ENCODE measurements at places on chromosomes 3 and 15.

DNA sequence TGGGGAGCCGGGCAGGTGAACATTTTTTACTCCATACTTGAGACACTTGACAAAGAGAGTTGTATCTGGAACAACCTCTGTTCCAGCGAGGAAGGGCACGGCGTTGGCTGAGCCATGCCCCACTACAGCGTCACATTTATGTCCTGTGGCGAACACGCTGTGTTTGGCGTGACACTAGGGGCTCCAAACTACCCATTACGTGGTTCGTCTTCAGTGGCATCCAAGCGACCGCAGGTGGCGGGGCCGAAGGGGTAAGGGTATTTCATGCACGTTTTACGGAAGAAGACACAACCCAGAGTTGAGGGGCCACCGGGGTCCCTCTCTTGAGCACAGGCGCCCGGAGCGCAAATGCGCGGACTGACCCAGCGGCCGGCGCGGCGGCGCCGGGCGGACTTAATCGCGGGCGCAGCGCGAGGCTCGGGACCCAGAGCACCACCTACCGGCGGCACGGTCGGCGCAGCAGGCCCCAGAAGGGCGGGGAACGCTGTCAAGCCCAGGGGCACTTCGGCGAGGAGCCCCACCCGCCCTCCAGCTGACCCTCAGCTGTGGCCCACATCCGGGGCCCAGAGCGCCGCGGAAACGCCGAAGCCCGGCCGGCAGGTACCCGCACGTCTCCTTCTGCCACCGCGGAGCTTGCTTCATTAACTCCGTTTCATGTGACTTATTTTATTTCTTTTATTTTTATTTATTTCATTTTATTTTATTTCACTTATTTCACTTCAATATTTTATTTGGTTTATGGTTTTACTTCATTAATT, 36.4 kb upstream of the TRIM71 start:
- DNase-seq = peak; percentile 71

- no peak for DNase-seq
These were observed 122.0 kb upstream of the ALDH1A3 start for GRCh38 chr15:100757661-100758060.

DNA sequence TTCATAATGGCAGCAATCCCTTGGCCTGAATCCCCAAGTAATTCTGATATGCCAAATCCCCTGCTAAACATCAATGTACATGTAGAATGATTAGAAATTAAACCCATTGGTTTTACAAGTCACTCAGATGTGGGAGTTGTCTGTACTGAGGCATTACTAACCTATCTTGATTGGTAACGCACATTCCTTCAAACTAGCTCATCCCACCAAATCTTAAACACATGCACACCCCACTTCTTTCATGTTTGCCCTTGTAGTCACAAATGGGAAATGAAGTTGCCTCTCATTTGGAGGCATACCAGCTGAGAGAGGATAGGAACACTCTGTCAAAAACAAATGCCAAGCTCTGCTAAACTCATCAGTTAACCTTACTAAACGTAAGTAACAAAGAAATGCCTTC, 29.1 kb upstream of the MAN2C1 start:
- peak; percentile 34 for DNase-seq

- DNase-seq = no peak
These were observed 591.4 kb downstream of the FOXP1 start for GRCh38 chr3:70992131-70992530.

DNA sequence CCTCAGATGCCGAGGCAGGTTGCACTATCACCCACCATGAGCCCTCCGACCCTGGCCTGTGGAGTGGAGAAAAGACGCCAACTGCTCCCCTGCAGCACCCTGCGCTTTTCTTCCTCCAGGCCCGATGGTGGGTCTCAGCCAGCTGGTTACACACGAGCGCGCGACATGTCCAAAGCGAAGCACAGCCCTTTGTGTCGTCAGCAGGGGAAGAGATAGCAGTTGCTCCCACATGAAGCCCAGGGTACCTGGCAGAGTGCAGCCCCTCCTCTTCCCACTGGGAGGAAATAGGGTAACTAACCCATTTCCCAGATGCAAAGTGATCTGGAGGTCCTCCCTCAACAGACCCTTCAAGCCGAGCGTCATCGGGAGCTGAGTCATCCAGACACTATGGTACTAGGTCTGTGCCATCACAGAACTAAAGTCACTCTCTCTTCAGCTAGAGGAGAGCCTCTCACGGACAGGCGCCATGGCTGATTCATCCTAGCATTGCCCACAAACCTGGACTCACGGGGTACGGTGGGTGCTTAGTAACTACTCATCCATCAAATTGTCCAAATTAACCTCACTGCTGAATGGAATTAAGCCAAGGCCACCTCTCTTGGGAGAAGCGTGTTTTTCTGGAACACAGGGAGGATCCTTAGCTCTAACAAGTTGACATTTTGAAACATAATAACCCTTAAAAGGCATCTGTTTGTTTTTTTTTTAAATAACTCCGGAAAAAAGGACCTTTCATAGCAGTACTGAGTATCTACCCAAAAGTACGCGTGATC, 45.2 kb upstream of the BDH1 start:
- no peak for DNase-seq

- DNase-seq = no peak
These were observed 30.7 kb upstream of the MGA start for GRCh38 chr15:41629463-41629862.

GRCh38 chr15:63503739-63504246, 600 bp upstream of the USP3 start:
- peak; percentile 99 for DNase-seq

DNA sequence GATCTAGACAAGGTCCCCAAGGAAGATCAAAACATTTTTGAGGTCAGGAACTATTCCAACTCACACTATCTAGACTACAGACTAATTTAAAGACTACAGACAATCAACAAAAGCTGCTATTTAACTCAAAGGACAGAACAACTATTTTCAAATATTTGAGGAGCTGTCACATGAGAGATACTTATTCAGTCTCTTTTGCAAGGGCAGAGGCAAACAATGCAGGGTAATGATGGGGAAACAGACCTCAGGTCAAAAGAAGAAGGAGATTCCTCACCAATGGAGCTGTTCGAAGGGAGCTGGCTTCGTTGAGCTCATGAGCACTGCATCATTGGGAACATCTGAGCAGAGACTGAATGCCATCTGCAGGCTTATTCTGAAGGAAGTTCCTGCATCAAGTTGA, 231.9 kb downstream of the DTWD1 start:
- no peak for DNase-seq

GRCh38 chr3:139715743-139716360, 38.1 kb upstream of the NMNAT3 start:
- no peak for DNase-seq

DNA sequence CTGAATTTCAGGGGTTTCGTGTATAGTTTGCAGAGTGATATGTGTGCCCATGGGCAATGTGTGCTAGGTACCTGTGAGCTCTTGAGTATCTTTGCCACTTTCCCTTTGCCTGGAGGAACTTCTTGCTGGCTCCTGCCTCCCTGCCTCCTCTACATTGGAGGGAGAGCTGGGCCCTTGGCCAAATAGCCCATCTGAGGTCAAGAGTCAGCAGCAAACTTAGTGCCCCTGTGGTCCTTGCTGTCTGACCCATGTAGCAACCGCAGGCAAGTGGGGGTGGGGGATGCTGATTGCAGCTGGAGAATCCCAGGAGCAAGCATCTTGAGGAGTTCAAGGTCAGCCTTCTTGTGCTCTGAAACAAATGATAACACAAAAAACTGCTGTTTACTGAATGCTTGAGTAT, 5.4 kb upstream of the TBC1D21 start:
- DNase-seq = no peak

DNA sequence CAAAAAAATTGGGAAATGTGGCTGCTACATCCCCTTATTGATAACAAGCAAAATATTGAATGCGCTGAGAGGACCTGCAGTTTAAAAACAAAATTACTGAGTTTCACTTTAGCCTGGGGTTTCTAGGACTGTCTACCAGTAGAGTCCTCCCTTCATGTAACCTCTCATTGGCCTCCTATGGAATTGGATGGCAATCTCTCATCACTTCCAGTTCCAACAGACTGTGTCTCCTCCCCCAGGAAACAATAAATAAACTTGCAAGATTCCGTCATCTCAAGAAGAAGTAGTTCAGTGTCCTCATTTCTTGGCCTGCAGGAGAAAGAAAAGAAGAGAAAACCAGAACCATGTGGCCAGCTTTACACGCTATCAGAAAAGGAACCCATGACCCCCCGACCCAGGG, 123.8 kb downstream of the TLE3 start:
- no peak for DNase-seq

- no peak for DNase-seq
These were observed 466.6 kb downstream of the IL5RA start for GRCh38 chr3:2643606-2644005.

DNA sequence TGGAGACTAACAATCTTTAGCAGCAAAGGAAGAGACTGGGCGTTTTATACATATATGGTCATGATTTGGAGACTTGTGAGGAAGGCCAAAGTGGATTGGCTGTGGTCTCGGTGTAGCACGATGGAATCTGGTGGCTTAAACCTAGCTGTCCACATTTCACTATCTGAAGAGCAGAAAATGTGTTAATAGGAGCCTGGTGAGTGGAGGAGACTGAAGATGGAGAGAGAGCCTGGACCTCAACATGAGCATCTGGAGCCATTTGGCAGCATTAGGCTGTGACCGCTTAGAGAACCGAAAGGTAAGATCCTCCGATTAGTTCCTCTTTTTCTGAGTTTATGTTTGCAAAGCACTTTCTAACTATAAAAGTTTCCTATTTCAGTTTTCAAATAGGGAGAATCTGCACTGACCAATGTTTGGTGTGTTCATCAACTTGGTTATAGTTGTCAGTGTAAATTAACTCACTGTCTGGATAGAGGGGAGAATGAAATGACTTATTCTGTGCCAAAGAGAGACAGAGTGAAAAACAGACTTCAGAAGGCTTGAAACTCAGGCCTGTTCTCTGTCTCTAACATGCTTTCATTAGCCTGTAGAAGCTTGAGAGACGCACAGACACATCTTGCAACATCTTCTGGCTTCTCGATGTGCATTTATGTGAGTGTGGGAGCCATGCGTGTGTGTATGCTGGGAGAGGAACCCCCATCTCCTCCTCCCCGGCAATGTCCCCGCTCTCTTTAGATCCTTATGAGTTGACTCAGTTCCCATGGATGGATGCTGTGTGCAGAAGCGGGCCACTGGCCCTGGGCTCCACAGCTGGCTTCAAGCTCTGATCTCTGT, 244.7 kb upstream of the TBL1XR1 start:
- DNase-seq = no peak

GRCh38 chr15:69988541-69989225, 109.0 kb downstream of the TLE3 start:
- DNase-seq = no peak

- DNase-seq = no peak
These were observed 340.2 kb upstream of the CBLB start for GRCh38 chr3:106208967-106209366.

DNA sequence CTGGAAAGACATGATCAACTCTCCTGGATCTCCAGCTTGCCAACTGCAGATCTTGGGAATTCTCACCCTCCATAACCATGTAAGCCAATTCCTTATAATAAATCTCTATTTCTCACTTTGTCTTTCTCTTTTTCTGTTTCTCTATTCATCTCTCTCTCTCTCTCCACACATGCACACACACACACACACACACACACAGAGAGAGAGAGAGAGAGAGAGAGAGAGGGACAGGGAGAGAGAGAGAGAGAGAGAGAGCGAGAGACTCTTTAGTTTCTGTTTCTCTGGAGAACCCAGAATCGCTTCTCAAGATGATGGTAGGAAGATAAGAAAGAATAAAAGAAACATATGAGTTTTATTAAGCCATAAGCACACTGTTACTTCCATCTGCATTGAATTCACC, 111.9 kb downstream of the BCHE start:
- no peak for DNase-seq

GRCh38 chr15:42150219-42150970, 6.0 kb downstream of the PLA2G4F start:
- no peak for DNase-seq

DNA sequence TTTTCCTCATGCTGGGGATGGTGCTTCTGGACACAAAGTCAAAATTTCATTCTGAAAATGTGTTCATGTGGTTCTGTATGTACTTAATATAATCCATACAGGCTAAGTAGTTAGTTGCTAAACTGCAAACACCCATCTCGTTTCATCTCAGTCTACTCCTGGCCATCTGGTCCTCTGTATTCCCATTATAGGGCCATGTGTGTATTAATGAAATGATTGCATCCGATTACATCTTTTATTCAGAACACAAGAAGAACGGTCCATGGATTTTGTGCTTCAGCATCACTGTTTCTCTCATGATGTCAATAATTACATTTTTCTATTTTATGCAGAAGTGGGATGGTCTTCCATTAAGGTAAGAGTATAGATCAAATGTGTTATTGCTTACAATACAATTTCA, 6.1 kb upstream of the GJD2 start:
- DNase-seq = no peak

GRCh38 chr3:54897028-54897711, 30.7 kb downstream of the LRTM1 start:
- peak; percentile 20 for DNase-seq

GRCh38 chr3:24182756-24183155, 237.7 kb downstream of the NR1D2 start:
- DNase-seq = no peak

- peak; percentile 56 for DNase-seq
These were observed 80.6 kb downstream of the OXSM start for GRCh38 chr3:25870452-25870851.

- DNase-seq = no peak
These were observed 3.4 kb downstream of the LRIG1 start for GRCh38 chr3:66497288-66497984.

GRCh38 chr3:71244153-71244825, 339.2 kb downstream of the FOXP1 start:
- DNase-seq = no peak

DNA sequence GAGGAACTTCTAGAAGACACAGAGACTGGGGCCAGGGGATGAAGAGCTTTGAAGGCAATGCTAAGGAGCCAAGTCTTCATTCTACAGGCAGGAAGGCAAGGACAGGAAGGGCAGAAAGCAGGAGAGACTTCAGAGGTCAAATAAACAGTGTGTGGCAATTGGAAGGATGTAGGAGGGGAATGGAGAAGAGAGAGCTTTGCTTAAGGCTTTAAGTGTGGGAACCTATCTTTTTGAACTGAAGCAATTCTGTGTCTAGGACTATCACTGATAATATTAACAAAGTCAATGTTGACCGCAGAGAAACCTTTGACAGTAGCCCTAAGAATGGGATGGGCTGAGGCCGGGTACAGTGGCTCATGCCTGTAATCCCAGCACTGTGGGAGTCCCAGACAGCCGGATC, 325.0 kb downstream of the FOXP1 start:
- DNase-seq = no peak

DNA sequence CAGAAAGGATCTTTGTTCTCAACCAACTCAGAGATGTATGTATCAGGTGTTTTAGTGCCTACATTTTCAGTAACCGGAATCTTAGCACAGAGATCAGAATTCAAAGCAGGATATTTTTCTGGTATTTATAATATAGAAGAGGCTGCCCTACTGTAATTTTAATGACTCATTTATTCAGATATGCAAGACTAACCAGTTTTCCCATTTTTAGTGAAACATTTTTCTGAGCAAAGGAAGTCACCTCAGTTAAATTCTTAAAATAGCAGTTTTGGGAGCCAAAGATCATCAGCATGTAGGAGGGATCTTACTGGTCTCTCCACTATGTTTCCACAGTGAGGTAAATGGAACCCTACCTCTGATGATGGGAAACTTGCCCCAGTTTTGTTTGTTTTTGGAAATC, 42.0 kb downstream of the SRP14 start:
- no peak for DNase-seq

- DNase-seq = no peak
These were observed 48.5 kb downstream of the KATNBL1 start for GRCh38 chr15:34161329-34161963.
